ENCODE measurements at places on chromosomes 11 and 22. TPM values are rescaled to one million over a fixed set of nuclear protein-coding genes. Genes with fewer than 3 reads are reported as not detected.

ELFN2 gene
- 7.7 TPM for total RNA-seq

MRGPRX3 gene
- total RNA-seq = not detected

RRM1 gene
- total RNA-seq = 77.5 TPM

DAGLA gene
- total RNA-seq = 4.9 TPM

DNA sequence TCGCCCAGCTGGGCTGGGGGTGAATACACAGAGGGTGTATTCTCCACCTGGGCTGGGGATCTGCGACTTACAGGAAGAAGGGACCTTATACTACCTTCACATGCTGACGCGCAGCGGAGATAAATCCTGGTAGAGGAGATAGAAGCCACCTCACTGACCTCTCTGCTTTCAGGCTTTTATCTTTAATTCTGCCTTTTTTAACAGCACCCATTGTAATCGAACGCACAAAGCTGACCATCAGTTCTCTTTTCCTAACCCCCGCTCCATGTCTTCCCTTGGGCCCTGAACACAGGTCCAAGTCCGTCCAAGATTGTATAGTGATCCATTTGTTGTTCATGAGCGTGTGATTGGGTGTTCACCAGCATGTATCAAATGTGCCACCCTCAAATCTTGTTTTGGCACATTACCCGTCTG, 664 bp upstream of the LAMTOR1 start:
- DNase-seq = no peak

DNA sequence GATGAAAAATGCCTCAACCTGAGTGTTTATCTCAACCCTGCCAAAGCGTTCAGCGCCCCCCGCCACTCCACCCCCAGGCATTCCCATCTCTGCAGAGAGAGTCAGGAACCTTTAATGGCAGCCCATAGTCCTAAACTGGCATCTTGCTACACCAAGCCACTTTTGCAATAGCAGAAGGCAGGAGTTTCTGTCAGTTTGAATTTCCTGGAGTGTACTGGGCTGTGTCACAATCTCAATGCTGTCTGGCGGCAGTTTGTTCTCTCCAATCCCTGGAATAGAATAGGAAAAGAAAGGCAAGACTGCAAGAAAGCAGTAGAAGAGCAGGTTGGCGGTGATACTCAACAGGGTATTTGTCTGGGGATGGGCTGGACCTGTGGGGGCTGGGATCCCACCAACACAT, 32.9 kb upstream of the FLI1 start:
- DNase-seq = no peak

DNA sequence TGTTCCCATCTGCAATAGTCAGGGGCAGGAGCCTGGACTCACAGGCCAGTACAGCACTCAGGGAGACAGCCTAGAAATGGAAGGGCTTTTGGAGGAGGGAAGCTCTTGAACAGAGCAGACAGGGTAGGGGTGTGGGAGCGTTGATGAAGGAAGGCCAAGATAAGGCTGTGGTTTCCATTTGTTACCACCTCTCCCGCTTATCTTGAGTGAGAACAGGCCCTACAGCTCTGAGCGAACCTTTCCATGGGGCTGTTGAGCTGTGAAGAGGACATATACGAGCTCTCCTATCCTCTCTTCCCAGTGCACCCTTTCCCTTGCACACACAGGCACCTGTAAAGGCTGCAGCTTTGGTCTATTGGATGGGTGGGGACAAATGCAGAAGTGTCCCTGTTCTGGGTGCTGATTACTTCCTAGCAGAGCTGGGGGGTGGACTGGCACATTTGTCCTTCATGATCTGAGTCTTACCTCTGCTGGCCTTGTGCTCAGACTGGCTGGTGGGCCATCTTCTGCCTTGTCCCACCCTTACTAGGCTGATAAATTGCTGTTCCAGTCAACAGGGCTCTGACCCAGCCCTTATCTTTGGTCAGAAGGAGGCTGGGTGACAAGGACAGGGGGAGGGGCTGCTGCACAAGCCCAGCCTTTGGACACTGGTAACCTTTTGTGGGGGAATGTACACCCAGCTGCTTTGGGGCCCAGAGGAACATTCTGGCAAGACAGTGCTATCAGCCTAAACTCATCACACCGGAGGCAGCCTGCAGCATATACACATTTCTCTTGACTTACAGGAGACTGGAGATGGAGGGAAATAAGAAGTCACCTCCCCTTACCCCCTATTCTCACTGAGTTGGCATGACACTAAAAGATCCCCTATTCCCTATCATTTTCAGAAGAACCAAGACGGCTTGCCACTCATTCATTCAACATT, 80.1 kb upstream of the NNMT start:
- DNase-seq = no peak

- no peak for DNase-seq
These were observed 3.2 kb downstream of the SCGB1A1 start for GRCh38 chr11:62421996-62422395.

DNA sequence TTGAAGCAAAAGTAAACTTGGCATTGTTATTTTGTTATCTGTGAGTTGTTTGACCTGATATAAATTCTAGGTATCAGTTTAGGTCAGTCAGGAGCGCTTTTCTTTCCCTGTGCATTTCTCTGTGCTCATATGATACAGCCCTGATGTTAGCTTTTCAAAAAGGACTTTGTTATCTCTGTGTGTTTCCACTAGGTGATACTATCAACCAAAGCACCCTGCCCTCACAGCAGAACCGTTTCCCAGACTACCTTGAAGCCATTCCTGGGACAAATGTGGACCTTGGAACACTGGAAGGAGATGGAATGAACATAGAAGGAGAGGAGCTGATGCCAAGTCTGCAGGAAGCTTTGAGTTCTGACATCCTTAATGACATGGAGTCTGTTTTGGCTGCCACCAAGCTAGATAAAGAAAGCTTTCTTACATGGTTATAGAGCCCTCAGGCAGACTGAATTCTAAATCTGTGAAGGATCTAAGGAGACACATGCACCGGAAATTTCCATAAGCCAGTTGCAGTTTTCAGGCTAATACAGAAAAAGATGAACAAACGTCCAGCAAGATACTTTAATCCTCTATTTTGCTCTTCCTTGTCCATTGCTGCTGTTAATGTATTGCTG, 87.7 kb upstream of the BIRC3 start:
- DNase-seq = no peak

- DNase-seq = no peak
These were observed 34.9 kb upstream of the DAGLA start for GRCh38 chr11:61645179-61645868.

DNA sequence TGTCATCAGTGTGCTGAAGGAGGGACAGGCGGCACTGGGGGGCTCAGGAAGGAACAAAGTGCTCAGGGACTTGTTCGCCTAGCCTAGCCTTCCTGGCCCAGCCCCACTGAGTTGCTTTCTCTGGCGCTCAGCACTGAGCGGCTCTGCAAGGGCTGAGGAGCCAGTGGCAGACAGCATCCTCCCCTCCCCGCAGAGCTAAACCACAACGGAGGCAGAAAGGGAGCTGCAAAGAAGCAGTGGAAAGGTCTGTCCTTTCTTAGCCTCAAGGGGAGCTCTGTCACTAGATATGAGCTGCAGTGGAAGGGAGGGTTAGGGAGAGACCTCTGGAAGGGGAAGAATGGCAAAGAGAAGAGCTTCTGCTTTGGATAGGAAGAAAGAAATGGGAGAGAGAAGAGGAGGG, 89.7 kb upstream of the PHOX2A start:
- DNase-seq = no peak

GRCh38 chr22:35605851-35606481, 11.2 kb downstream of the MB start:
- DNase-seq = no peak

DNA sequence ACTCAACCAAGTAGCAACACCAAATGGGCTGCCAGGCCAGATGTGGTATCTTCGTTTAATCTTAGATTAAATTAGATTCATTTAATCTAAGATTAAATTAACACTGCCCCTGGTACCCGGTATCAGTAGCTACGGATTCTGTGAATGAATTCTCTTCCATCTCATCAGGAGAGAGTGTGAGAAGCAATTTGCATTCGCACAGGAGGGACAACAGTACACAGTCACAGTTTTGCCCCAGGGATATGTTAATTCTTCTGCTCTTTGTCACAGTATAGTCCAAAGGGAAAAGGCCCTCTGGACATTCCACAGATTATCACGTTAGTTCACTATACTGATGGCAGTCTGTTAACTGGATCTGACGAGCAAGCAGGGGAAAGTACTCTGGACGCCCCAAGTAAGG, 22.9 kb downstream of the ASCL2 start:
- no peak for DNase-seq

DNA sequence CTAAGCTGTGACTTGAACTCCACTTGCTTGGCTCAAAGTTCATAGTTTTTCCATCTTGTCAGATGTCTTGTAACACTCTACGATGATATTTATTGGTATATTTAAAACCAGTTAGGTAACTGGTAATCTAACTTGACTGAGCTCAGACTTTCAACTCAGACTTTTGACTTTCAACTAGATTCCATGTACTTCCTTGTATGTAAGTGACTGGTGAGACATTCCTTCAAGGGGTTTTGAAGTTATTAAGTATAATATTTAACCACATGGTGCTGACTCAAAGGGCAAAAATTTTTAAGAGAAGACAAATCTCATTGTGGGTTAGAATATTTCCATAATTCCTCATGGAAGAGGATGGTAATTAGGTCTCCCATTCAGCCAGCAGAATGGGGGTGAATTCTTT, 631.3 kb upstream of the ANO5 start:
- no peak for DNase-seq

DNA sequence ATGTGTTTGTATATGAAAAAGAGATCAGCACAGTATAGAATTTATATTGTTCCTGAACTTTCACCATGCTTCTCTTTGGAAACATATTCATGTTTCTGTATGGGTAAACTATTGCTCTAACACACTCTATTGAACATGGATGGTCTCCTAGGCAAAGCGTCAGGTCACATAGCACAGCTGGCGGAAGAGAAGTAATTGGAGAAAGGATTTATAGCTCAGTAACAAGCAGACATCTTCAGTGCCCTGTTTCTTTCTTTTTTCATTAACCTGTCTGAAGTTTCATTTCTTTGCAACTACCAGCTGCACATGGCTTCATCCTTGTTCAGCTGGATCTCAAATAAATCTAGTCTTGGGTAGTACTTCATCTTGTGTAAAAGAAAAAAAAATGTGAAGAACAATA, 84.4 kb upstream of the TRPC6 start:
- DNase-seq = no peak

- DNase-seq = no peak
These were observed 11.2 kb downstream of the NLRP14 start for GRCh38 chr11:7031471-7031871.

DNA sequence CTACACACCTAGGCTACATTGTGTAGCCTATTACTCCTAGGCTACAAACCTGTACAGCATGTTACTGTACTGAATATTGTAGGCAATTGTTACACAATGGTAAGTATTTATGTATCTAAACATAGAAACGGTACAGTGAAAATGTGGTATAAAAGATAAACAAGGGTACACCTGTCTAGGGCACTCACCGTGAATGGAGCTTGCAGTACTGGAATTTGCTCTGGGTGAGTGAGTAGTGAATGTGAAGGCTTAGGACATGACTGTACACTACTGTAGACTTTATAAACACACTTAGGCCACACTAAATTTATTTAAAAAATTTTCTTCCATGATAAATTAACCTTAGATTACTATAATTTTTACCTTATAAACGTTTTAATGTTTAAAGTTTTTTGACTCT, 171.7 kb upstream of the NCAM1 start:
- DNase-seq = no peak

- DNase-seq = no peak
These were observed 29.4 kb downstream of the PPP2R1B start for GRCh38 chr11:111736621-111737443.

DNA sequence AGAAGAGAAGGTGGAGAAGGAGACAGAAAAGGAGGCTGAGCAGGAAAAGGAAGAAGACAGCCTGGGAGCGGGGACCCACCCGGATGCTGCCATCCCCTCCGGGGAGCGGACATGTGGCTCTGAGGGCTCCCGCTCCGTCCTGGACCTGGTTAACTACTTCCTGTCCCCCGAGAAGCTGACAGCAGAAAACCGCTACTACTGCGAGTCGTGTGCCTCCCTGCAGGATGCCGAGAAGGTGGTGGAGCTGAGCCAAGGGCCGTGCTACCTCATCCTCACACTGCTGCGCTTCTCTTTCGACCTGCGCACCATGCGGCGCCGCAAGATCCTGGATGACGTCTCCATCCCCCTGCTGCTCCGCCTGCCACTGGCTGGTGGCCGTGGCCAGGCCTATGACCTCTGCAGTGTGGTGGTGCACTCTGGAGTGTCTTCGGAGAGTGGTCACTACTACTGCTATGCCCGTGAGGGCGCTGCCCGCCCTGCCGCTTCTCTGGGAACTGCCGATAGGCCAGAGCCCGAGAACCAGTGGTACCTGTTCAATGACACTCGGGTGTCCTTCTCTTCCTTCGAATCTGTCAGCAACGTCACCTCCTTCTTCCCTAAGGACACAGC, 21.4 kb downstream of the USP35 start:
- DNase-seq = no peak

GRCh38 chr22:38716271-38716670, 10.5 kb downstream of the GTPBP1 start:
- no peak for DNase-seq

- no peak for DNase-seq
These were observed 76.9 kb upstream of the B3GAT1 start for GRCh38 chr11:134488913-134489312.

DNA sequence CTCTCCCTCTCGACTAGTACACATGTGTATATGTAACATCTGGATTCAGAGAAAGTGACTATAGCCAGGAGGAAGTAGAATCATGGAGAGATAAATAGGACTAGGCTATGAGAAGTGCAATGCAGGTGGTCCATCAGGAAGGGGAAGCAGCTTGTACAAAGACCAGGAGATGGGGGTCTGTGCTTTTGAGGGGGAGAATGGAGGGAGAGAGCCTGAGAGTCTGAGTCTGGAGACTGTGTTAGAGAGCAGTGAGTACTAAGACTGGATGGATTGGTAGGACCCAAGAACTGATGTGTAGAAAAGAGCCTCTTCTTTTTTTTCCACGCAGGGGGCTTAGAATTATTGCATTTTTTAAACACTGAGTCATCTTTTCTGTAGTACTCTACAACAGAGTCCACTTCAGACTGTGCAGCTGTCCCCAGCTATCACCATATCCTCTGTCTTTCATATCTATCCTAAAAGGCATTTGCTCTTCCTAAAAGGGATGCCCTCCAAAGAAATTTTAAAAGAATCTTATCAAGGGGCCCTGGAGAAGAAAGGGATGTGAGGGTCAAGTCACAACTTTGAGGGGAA, 80.4 kb downstream of the BDNF start:
- DNase-seq = no peak

DNA sequence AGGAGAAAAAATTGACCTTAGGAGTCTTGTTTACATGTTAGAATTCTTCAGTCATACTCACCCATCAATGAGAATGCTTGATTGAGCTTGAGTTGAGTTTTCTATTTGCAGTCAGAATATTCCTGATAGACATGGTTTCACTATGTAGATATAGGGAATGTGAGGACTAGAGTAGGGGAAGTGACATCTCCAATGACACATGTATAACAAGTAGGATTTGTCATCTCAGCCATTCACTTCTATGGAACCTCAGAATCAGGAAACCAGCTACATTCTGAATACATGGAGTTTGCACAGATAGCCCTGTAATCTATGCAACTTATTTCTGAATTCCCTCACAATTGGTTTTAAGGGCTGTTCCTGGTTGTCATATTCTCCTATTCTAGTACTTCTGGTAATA, 20.1 kb upstream of the OR9Q1 start:
- DNase-seq = no peak

GRCh38 chr11:76824980-76825725, 35.6 kb upstream of the ACER3 start:
- no peak for DNase-seq
